ENCODE measurements at places on chromosomes 12 and 14.
A peak's percentile ranks its signal among the peaks of the same experiment; 100 is the strongest.

DNA sequence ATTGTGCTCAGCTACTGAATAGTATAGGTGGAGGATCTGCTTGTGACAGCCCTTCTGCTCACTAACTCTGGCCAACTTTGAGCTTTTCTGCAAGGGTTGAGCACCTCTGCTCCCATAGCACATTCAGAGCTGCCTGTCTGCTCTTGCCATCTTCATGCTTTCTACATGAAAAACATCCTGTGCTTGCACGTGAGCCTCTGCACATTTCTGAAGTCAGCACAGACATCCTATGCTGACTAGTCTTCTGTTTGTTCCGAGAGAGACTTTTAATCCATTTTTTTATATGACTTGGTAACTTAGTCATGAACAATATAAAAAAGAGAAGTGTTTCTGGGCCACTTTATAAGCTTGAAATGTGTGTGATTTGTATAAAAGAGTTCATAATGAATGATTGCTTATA, 969.3 kb downstream of the TMTC2 start:
- no peak for DNase-seq

GRCh38 chr14:44341116-44341515, 166.0 kb downstream of the FSCB start:
- no peak for DNase-seq

GRCh38 chr14:105507247-105507646, 16.2 kb downstream of the TEDC1 start:
- no peak for DNase-seq

DNA sequence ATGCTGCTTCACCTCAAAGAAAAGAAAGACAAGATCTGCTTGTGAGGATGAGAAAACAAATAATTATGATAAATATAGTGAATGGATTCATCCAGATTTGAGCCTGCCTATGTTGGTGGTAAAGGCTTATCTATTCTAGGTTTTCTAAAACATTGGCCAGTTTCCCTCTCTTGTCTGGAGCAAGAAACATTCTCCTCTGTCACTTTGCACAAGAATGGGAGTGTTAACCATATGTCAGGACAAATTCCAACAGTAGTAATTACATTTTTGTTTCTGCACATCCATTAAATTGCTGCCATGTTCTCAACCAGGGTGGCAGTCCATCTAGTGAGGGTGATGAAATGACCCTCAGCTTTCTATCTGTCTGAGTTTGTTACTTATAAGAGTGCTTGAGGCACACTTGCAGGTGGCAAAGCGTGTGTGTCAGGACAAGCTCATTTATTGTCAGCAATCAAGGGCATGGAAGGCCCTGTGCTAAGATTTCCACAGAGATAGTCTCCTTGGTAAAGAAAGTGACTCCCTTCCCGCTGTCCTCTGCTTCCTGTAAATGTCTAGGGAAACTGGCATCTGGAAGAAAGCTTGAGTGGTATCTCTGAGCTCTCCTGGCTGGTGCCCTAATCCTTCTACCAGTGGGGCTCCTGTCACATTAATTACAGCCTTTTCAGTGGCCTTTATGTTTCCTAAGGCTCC, 502.1 kb upstream of the FLRT2 start:
- no peak for DNase-seq

DNA sequence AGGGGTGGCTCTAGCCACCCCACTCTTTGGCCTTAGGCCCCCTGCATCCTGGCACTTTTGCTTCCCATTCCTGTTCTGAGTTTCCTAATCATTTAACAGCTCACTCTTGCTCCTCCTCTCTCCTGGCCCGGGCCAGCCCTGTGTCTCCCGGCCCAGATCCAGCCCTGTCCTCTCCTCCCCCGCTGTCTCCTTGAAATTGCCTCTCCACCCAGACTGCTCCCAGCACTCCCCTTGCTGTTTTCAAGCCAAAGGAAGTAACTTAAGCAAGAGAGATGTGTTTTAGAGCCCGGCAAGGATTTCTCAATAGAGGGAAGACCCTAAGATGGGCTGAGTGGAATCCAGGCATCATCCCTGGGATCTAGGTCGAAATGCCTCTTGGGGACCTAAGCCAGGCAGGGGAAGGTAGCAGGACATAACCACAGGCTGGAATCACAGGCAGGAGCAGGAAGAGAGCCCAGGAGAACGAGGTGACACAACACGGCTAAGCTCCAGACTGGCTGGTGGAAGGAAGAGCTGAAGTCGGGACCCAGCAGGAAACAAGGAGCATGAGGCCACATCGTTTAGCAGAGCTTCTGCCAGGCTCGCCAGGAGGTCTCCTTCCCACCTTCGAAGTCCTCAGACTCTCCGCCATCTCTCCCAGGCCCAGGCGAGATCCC, 2.0 kb upstream of the LRP1-AS start:
- DNase-seq, result peak; percentile 51

GRCh38 chr12:98519257-98519907, 4.0 kb downstream of the TMPO start:
- DNase-seq, result no peak

DNA sequence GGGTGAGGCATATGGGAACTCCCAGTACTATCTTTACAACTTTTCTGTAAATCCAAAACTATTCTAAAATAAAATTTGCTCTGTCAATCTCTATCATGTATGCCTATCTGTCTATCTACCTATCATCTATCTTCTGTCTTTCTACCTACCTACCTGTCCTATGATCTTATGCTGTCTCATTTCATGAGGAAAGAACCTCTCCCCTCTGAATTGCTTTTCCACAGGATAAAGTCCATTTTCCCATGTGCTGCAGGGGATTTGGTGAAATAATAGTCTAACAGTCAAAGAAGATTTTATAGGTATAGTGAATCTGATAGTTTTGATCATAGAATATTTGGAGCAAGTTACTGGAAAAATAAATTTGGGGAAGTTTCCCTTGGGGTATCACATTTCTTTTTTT, 86.8 kb upstream of the RIC8B start:
- no peak for DNase-seq

- DNase-seq, result no peak
These were observed 474.1 kb upstream of the PRICKLE1 start for GRCh38 chr12:43063650-43064049.
